ENCODE measurements at places on chromosomes 2 and 18. TPM values are rescaled to one million over a fixed set of nuclear protein-coding genes. Genes with fewer than 3 reads are reported as not detected.

GRCh38 chr2:216620786-216621185 lies 12.4 kb upstream of the IGFBP2 start:
- peak; percentile 18 for DNase-seq
- no peaks in the 10 kb centered on the region for H3K27me3 ChIP-seq
- H3K4me1 ChIP-seq = no peaks in the 10 kb centered on the region
- no peaks in the 10 kb centered on the region for H3K36me3 ChIP-seq

GRCh38 chr2:123906361-123906760 lies 118.7 kb upstream of the CNTNAP5 start:
- H3K4me1 ChIP-seq = no peaks in the 10 kb centered on the region
- no peaks in the 10 kb centered on the region for H3K36me3 ChIP-seq
- no peak overlapping the region for H3K4me3 ChIP-seq
- no peaks in the 10 kb centered on the region for H3K27me3 ChIP-seq
- no peak for DNase-seq
- H3K27ac ChIP-seq = no peak overlapping the region

GRCh38 chr2:990970-991369 lies 40.3 kb downstream of the SNTG2 start:
- H3K27me3 ChIP-seq = no peaks in the 10 kb centered on the region
- no peaks in the 10 kb centered on the region for H3K36me3 ChIP-seq
- no peak overlapping the region for H3K4me3 ChIP-seq
- no peak overlapping the region for H3K27ac ChIP-seq

OTOS gene
- total RNA-seq = not detected

GRCh38 chr2:176781570-176782217 lies 430.9 kb upstream of the HNRNPA3 start:
- no peaks in the 10 kb centered on the region for H3K4me1 ChIP-seq
- no peaks in the 10 kb centered on the region for H3K36me3 ChIP-seq
- no peaks in the 10 kb centered on the region for H3K27me3 ChIP-seq
- H3K27ac ChIP-seq = no peak overlapping the region

- H3K4me1 ChIP-seq = no peaks in the 10 kb centered on the region
- H3K27ac ChIP-seq = no peak overlapping the region
- no peak overlapping the region for H3K4me3 ChIP-seq
- H3K36me3 ChIP-seq = no peaks in the 10 kb centered on the region
These were observed 71.5 kb downstream of the SLC4A3 start for GRCh38 chr2:219698748-219699439.
